Stimulated activated CD8-positive, alpha-beta memory T cell treated with anti-CD3 and anti-CD28 coated beads, Interleukin-15, amount 100 ng/mL, for 4 hours (primary cell): ENCODE measurements at places on chromosomes 3 and 15.

- no peak for DNase-seq
Observed at GRCh38 chr3:4565809-4566501, 72.8 kb downstream of the ITPR1 start.

DNA sequence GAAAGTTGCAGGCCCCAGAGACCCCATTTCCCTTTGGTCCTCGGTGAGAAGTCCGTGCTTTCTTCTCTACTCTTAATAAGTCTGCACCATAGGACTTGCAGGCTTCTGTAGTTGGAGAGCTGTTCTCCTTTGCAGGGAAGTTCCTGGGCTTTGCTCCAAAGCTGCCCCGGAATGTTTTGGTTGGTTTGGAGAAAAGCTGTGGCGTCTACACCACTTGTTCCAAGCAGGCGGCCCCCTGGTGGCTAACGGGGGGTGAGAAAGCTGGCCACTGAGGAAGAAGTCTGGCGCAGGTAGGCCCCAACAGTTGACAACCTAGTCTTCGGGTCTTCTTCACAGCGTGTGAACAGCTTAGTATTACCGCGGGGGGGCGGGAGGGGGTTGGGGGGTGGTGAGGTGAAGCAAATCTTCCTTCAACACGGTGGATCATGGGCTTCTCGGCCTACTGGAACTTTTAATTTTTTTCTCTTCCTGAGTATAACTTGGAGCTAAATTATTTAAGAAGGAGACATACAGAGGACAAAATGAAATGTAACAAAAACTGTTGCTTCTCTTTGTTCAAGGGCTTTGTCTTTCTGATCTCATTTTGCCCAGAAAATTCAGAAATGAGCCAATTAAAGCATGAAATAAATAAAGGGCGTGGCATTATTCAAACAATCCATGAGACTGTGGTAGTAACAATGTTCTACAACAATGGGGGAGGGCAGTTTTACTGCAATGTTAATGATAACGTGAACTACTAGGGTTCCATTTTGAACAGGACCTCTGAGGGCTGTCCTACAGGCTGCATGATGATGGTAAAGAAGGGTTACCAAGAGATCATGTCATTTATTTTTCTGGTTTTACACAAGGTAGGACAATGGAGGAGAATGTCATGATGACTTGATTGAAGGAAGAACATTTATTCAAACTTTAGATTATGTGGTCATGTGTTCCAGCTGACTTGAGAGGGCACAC lies 2.2 kb upstream of the THRB start:
- DNase-seq = no peak

- DNase-seq = no peak
Observed at GRCh38 chr15:81038975-81039607, 38.4 kb downstream of the TLNRD1 start.

DNA sequence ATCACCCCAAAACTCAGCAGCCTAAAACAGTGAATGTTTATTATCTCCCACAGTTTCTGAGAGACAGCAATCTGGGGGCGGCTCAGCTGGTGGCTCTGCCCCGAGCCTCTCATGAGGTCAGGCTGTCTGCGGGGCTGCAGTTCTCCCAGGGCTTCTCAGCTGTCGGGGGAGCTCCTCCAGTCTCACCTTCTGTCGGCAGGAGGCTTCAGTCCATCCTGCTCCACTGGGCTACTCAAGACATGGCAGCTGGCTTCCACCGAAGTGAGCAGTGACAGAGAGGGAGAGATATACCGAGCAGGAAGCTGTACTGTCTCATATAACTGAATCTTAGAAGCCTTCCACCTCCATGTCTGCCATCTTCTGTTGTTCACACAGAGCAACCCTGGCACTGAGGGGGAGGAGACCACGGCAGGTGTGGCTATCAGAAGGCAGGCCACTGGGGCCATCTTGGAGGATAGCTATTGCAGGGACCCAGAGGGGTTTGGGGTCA lies 72.8 kb upstream of the ITGA11 start:
- no peak for DNase-seq

GRCh38 chr3:190830031-190830430 lies 32.5 kb downstream of the GMNC start:
- no peak for DNase-seq
